ENCODE measurements at places on chromosomes 7 and 10.

DNA sequence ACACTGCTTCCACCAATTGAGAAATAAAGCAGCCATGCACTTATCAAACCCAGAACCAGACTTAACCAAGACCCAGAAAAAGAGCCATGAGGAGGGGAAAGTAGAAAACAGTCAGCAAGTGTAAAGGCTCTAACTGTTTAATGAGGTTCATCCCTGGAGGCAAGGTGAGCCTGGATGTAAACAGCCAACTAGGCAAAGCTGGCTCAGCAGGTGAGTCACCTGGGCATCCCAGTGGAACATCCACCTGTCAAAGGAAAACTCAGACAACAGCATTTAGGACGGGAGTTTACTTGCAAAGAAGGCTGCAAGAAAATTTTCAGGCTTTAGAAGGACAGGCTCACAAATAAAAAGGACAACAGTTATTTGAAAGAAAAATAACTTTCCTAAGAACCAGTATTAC lies 153.0 kb downstream of the SNX13 start:
- DNase-seq: no peak

GRCh38 chr7:1749864-1750466 lies 79.9 kb downstream of the ELFN1 start:
- no peak for DNase-seq

- no peak for DNase-seq
Measured at GRCh38 chr7:33191340-33191739, 62.0 kb downstream of the BBS9 start.

GRCh38 chr10:28793482-28793881 lies 116.2 kb downstream of the BAMBI start:
- no peak for DNase-seq

GRCh38 chr10:95509251-95509650 lies 51.9 kb downstream of the SORBS1 start:
- DNase-seq: no peak

DNA sequence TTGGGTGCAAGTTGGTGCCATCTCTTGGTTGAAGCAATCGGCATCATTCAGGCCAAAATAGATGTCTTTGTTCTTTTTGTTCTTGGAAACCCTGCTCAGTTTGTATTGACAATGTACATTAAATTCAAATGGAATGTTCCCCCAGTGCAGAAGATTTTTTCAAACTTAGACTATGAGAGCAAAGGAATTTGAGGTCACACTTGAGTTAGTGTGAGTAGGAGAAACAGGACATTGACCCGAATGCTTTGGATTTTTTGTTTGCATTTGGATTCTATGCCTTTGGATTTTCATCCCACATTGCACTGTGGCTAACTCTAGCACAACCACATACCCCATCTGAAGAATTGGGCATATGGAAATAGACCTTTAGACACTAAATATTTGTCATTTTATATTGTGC lies 480.0 kb downstream of the GALNT17 start:
- DNase-seq: no peak

DNA sequence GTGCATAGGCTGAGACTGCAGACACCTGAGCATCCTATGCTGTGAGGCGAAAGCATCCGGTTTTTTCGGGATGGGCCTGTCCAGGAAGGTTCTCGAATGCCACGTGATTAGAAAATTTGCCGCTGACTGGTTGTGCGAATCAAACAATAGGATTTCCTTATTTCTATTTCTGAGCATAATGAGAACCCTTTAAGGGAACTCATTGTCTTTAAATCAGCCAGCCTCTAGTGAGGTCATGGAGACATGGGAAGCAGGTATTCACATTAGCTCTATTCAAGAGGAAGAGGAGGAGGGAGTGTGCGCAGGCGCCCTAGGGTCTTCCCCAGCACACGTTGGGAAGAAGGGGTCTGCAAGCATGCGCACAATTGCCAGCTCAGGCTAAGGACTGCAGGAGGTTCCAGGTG lies 5.6 kb downstream of the GIMAP1 start:
- DNase-seq: no peak

Data from effector CD8-positive, alpha-beta T cell (primary cell).